ENCODE measurements at places on chromosomes 6 and 20.
A peak's percentile ranks its signal among the peaks of the same experiment; 100 is the strongest.

DNA sequence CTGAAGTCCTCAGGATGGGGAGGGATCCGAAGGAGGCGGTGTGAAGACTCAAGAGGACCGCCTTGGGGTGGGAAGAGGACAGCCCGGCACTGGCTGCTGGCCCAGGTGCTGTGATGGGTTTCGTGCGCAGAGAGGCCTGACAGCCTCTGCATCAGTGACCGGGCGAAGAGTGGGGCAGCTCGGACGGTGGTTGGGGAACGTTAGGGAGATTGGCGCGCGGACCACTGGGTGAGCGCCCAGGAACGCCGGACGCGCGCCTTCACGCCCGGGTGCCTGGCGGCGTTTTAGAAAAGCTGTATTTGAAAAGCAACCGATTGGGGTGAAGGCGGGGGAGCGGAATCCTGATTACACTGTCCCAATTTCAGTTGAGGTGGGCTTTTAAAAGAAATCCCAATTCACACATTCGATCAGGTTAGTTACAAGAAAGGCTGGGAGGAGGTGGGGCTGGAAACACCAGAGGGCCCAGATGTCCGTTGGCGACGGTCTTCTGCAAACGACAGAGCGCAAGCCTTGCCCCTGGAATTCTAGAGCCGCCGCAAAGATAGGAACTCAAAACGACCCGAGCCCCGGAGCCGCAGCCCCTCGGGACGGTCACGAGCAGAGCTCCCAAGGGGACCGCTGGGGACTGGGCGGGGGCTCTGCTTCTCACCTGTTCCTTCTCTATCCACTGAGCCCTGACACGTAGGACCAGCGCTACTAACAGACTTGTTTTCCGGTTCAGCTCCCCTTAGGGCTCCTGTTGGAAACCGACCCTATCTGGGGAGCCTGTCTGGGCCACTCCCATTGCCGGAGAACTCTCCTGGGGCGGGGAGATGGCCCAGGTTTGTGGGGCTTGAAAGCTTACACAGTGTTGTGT, 8.5 kb upstream of the TRIM40 start:
- no peak for DNase-seq

DNA sequence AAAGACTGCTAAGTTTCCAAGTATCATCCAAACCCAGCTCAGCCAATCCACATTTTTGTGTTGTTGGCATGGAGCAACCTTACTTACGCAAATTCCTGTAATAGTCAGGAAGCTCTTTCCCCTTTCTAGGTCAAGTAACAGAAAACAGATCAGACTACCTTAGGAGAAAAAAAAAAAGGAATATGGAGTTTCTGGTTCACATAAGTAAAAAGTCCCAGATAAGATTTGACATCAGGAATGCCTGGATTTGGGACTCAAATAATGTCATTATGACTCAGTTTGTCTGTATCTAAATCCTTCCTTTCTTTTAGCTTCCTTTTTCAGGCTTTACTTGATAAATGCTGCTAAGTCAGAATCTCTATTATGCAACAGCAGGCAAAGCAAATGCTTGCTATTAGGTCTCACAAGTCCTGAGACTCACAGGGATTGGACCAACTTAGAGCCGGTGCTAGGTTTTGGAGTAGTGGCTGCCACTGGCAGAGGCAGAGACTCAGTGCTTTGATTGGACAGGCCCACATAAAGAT, 44.5 kb downstream of the NCOA7 start:
- no peak for DNase-seq

DNA sequence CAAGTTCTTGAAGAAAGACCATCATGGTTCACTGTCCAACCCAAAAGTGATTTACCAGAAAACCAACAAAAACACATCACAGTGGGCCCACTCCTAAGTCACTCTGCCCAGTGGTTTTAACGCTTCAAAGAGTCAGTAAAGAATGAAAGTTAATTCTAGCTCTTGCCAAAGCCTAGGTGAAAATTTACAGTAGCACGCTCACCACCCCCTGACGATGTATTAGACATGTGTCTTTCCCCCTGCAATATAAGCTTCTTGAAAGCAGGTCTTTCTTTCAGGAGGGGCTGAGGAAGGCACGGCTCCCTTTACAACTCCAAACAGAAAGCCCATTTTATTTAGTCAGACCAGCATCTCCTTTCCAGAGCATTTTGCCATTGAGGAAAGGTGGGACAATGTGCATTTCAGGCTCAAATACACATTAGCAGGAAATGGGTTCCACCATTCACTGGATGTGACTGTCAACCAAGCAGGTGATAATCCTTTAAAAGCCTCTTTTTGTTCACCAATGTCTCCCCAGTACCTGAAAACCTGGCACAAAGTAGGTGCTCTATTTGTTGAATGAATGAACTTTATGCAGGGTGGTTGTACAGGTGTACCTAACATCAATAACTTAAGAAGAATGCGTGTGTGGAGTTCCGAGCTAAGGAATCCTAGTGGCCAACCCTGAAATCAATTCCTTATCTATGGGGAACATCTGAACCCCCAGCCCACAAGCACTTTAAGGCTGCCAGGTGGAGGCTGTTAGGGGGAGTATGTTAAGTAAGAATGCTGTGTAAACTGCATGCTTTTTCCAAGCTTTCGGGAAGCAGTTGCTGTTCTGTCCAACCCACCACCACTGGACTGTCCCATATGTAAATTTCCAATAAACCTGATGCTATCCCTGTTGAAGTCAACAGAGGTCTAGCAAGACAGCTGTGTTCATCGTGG, 11.4 kb downstream of the EZR start:
- no peak for DNase-seq

DNA sequence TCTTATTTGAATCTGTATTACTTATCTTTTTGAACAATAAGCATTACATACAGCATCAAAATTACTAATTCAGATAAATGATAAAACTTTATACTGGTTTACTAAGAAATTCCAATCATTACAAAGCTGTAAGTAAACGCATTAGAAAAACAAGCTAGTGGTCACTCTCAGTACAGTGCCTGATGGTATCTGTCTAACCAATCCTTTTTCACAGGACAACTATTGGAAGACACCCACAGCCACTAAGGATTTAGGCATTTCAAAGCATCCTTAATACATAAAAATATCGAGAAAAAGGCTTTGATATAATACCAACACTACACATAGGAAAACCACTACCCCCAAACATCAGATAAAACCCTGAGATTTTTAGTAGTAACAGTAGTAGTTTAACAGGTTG, 2.6 kb downstream of the CD164 start:
- no peak for DNase-seq

DNA sequence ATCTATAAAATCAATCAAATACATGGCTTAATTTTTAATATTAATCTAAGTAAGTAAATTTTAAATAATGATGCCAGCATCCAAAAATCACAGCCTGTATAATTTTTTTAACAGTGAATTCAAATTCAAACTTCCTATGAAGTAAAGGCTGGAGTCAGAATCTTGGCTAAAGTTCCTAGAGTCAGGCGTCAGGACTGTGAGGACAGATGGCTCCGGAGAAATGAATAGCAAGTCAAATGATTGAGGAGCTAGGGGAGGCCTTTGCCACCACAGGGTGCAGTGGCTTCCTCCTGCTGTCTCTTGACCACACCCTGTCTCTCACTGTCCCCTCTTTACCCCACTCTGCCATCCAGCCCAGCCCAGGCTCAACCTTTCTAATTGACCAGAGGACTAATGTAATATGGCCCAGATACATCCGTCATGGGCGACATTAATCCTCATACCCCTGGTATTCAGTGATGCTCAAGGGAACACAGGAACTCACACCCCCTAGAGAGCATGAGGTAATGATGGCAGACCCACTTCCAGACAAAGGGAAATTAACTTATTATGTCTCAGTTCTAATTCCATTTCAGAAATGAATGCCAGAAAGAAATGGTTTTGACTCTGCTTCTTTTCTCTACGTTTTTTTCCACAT, 53.4 kb downstream of the OPRM1 start:
- no peak for DNase-seq

- DNase-seq, result no peak
Observed at GRCh38 chr6:20115246-20115980, 96.9 kb downstream of the MBOAT1 start.

GRCh38 chr20:37071481-37071911, 24.3 kb downstream of the RBL1 start:
- peak; percentile 63 for DNase-seq

Measured in RWPE1 (cell line).